ENCODE measurements at places on chromosomes 12 and 14.

- peak; percentile 67 for DNase-seq
Observed at GRCh38 chr12:56836317-56836716, 73.2 kb downstream of the HSD17B6 start.

- DNase-seq = no peak
Observed at GRCh38 chr14:89881839-89882238, 72.7 kb downstream of the EFCAB11 start.

DNA sequence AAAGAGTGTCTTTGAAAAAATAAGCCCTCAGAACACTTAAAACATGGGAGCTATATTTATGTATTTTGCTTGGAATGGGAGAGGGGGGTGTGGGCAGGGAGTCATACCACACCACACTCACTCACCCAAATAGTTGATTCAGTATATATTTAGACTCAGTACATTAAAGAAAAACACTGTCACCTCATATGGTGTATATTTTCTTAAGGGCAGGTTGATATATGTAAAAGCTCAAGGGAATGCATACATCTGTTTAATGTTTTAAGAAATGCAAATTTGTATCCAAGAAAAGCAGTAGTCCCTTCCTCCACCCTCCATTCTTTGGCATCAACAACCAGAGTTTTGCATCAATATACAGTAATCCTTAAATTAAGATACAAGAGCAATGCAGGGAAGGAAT lies 1.4 kb downstream of the NFYB start:
- no peak for DNase-seq

DNA sequence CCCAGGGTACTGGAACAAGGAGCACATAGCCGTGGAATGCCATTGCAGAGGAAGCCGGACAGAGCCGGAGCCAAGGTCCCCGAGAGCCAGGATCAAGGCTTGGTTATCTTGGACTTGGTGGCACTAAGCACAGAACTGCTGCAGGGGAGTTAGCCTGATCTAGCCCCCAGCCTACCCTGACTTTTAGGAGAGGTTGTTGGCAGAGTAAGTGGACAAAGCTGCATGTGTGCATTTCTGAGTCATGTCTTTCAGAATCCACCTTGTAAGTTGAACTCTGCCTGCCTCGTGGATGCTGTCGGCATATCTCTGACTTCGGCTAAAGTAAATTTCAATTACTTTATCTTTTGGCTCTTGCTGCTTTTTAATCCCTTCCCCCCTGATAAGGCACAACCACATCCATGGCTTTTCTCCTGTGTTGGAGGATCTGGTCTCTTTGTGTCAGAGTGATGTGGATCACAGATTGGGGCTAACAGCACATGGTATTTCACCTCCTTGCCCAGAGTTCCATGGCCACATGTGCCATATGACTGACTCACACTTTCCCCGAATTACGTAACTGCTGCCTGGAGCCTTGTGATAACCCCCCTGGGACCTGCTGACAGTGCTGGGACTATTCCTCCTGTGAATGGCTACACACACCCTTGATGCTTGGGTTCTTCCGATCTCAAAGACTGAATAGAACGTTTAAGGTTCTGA lies 240.3 kb downstream of the EMP1 start:
- DNase-seq = peak; percentile 17

GRCh38 chr14:22471545-22472121 lies 117.4 kb downstream of the DAD1 start:
- DNase-seq = peak; percentile 53

- no peak for DNase-seq
Observed at GRCh38 chr14:61281948-61282275, 774 bp upstream of the TMEM30B start.

DNA sequence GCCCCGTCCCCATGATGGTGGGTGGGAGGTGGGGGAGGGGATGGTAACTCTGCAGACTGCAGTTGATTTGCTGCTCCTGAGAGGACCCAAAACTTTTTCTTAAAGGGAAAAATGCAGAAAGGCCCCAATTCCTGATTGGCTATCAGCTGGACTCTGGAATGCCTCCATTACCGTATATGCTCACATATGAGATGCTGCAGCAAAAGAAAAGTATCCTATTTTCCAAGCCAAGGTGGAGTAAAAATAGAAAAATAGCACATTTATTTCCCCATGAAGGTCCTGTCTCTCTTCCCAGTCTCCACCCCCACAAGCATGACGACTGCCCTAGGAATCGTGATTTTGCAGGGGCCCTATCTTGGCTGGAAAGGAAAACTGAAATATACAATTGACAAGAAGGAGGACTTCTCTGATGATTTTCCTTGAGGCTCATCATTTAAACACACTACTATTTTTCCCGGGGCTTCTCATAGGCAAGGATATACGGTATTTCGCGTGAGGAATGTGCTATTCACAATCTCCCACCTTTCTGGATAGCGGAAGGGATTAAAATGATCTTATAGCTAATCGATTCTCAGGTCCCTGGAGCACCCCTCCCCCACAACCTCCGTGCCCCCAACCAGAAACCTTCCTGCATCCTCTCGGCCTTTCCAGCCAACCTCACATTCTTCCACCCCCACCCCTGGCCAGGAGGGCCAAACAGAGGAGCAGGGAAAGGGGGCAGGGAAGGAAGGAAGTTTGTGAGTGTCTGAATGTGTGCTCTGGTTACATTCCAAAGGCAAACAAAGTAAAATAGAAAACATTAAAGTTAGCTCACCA lies 138.9 kb upstream of the CCND2 start:
- no peak for DNase-seq

GRCh38 chr12:96769400-96769799 lies 137.7 kb upstream of the NEDD1 start:
- no peak for DNase-seq

GRCh38 chr12:129617849-129618248 lies 286.0 kb downstream of the TMEM132D start:
- no peak for DNase-seq

DNA sequence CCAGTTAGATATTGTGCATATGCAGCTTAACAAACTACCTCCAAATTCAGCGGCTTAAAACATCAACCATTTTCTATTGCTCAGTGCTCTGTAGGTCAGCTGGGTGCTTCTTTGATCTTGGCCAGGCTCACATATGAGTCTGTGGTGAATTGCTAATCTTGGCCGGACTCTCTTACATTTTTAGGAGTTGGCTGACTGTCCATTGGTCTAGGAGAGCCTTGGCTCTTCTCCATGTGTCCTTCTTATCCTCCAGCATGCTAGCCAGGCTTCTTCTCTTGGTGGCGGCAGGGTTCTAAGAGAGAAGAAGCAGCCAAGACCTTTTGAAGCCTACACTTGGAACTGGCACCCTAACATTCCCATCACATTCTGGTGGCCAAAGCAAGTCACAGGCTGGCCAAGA lies 174.3 kb upstream of the PWP1 start:
- DNase-seq = no peak

- peak; percentile 36 for DNase-seq
Observed at GRCh38 chr12:4379405-4379804, at the start of gene FGF23. FGF23 (minus strand) TSS chr12:4379712; CDS start chr12:4379582, 130 bp downstream.

DNA sequence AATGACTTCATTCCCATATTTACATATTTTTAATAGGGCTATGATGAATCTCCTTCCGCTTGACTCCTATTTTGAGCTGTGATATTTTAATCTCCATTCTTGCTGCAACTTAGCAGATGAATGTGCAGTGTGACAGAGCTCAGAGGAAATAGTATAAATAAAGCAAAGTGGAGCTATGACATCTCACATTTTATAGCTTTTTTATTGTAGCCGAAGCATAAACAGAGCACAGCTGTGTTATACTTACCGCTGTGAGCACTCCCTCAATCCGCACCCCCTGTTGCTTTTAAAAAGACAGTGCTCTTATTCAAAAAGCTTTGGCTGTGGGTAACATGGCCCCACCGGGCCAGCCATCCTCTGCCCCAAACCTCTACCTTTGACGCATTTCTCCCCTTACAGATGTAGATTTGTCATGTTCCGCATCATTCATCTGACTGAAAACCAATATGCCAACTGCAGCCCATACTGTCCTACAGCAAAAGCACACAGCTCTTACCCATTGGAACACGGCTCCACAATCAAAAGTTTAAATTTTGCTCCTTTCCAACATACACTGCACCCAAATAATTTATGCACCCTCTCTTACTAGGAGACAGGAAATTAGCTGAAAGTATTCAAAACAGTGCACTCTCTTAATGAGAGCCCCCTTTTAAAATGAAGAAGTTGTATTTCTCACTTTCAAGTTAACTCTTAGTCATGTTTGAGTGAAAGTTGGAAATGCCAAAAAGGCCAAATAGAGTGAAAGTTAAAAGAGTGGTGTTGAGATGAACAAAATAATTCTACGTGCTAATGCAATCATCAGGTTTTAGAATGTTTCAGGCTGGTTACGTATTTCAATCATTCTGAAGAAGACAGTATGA lies 429.3 kb upstream of the SOX5 start:
- DNase-seq = peak; percentile 98

- no peak for DNase-seq
Observed at GRCh38 chr14:35855876-35856481, 29.8 kb downstream of the BRMS1L start.

- peak; percentile 41 for DNase-seq
Observed at GRCh38 chr14:21084998-21085853, 13.2 kb downstream of the ZNF219 start.

- DNase-seq = peak; percentile 82
Observed at GRCh38 chr14:55031190-55031589, 4.2 kb downstream of the SOCS4 start.

DNA sequence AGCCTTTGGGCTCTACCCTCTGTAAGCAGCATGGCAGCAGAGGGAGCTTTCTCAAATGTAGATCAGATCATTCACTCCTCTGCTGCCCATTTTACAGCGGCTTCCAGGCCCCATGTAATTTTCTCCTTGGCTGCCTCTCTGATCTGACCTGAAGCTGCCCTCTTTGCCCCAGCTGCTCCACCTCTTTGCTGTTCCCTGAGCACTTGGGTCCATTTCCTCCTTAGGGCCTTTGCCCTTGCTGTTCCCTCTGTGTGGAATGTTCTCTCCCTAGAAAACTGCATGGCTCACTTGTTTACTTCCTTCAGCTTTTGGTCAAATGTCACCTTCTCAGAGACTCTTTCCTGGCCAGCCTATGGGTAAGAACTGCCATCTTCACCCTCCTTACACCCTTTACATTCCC lies 37.2 kb downstream of the SMOC1 start:
- DNase-seq = no peak

- DNase-seq = no peak
Observed at GRCh38 chr12:86484473-86484872, 228.3 kb upstream of the MGAT4C start.

GRCh38 chr12:93146263-93146939 lies 217.3 kb upstream of the EEA1 start:
- DNase-seq = no peak

DNA sequence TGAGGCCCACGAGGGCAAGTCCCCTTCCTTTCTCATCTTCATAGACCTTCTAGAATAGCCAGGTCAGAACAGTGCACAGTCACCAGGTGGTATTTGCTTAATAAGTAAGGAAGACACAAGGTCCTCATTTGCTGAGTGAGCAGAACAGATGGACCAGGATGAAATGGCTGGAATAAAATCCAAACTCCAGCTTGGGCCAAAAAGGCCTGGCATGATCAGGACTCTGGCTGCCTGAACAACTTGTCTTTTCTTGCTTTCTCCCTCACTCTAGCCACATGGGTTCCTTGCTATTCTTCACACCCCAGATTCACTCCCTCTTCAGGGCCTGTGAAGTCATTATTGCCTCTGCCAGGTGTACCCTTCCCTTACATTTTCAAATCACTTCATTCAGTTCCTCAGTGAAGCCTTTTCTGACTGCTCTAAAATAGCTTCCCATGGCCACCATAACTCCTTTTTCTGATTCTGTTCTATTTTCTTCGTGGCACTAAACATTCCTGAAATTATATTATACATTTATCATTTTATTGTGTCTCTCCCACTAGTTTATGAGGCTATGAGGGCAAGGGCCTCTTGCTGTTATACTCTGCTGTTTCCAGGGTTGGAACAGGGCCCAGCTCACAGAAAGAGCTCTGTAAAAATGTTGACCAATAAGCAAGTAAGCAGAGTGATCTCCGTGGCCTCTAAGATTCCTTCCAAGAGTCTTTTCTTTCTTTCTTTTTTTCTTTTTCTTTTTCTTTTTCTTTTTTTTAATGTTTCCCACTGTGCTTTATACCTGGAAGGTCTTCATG lies 150.8 kb downstream of the TTC8 start:
- no peak for DNase-seq

DNA sequence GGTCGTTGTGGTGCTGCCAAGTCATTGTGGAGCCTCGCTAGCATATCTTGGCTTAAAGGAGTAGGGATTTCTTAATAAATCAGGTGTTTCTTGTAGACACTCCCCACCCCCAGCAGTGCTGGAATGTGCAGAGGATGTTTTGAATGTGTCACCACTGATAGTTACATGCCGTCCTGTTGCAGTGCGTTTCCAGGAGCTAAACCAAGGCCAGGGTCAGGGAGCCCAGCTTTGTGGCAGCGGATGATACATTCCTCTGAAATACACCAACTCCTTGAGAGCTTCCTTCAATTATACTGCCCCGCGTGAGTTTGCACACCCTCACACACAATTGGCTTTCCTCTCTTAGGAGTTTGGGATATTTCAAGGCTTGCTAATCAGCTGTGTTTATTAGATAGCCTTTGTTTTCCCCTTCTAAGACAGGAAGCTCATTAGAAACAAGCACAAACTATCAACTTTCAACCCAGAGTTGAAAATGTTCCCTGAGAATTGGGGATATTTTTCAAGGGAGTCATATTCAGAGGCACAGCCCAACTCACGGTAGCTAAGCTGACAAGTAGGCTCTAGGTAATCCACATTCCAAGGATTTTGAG lies 154.9 kb downstream of the C12orf75 start:
- DNase-seq = peak; percentile 63

DNA sequence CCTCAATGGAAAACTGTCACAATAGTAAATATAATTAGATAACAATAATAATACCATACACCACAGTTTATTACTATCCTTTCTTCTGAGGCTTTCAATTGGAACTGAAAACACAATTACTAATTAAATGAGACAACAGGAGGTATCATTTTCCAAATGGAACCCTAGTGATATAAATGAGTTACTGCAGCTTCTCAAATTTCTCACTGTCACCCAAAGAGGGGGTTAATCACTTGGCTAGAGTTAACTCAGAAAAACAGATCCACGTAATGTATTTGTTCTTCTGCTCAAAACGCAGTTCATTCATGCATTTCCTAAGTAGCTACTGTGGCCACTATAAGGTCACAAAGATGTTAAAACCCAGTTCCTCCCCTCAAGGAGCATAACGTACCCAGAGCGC lies 120.9 kb upstream of the FOXN3 start:
- DNase-seq = no peak

GRCh38 chr12:69437073-69437472 lies 33.1 kb upstream of the FRS2 start:
- no peak for DNase-seq

GRCh38 chr12:132458441-132458840 lies 31.5 kb upstream of the FBRSL1 start:
- no peak for DNase-seq

DNA sequence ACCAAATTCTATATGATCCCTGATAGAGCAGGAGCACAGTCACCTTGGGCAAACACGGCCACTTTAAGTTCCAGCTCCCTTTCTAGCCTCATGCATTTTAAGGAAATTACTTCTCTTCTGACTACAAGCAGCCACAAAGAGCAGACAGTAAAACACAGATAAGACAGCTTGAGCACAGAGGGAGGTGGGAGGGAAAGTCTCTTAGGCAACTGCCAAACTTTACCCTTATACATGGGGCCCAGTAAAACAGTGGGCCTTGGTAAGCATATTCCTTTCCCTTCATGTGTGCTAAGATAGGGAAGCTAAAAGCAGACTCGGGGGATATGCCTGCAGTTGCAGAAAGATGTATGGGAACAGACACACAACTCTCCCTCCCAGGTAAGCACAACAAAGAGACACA lies 235.9 kb downstream of the CPNE8 start:
- peak; percentile 29 for DNase-seq

GRCh38 chr12:27226407-27226929 lies 17.6 kb upstream of the STK38L start:
- DNase-seq = peak; percentile 18

All from fibroblast of villous mesenchyme (primary cell).